Progenitor cell of endocrine pancreas (in vitro differentiated cells): ENCODE measurements at places on chromosomes 7 and 10. TPM values are rescaled to one million over a fixed set of nuclear protein-coding genes. Genes with fewer than 3 reads are reported as not detected.
A peak's percentile ranks its signal among the peaks of the same experiment; 100 is the strongest.

GRCh38 chr10:35336921-35337823 lies 863 bp downstream of the CCNY start:
- peaks cover 6% of the 10 kb centered on the region for H3K36me3 ChIP-seq
- H3K27me3 ChIP-seq = no peaks in the 10 kb centered on the region
- H3K4me3 ChIP-seq = peak overlapping the region; percentile 80

DNA sequence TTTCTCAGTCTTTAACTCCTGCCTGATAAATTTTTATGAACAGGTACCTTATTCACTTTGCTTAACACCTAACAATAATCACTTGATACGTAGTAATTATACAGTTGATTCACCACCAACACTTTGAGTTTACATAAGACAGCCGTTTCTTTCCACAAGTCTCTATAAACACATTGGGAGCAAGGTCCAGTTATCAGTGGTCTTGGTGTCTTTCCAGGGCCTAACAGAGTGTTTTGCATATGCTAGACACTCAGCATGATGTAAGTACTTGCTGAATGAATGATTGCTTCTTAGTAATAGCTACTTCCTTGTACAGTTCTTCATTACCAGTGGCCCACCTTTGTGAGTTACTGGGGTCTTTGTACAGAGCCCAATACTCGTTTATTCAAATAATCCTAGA lies 6.4 kb downstream of the CLDN12 start:
- H3K4me3 ChIP-seq = no peak overlapping the region
- H3K36me3 ChIP-seq = peaks cover 18% of the 10 kb centered on the region
- no peak overlapping the region for H3K27ac ChIP-seq
- no peaks in the 10 kb centered on the region for H3K27me3 ChIP-seq
- DNase-seq = no peak

GRCh38 chr7:99562832-99563231 lies 4.4 kb downstream of the ZNF655 start:
- no peak overlapping the region for H3K4me3 ChIP-seq
- H3K27me3 ChIP-seq = no peaks in the 10 kb centered on the region
- peaks cover 32% of the 10 kb centered on the region for H3K36me3 ChIP-seq

DNA sequence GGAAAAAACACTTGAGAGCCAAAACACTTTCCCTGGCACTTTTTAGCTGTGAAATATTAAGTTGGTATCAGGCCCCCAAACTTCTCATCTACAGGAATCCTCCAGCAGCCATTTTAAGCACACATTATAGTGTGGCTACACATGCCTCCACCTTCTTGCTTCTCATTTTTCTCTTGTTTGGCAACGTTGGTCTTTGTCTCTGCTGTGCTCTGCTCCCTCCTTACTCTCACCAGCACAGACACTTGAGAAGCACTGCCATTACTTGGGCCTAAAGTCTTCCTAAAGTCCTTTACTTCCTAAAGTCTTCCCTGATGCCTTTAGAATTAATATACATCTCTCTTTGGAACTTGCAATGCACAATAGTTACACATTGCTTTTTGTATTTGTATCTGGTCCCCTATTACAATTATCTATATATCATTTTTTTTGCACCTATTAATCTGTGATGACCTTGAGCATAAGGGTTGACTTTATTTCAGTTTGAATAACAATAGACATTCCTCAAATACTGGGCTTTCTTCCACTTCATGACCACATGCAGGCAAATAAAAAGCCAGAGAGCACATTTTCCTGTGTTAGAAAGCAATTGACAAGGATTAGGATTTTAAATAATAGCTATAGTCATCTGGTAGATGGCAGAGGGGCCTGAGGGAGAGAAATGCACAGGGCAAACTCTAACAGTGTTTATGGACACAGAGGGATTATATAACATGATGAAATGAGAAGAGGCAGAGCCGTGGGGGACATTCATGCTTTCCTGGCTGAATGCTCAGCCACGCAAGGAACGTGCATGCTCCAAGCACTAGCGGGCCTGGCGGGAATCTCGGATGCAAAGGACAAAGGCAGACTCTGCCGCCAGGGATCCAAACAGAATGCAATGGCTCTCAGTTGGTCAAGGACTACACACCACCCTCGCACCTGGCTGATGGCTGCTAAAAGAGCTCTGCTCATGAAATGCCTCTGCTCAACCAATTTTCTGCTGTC lies 99.3 kb downstream of the CDC14C start:
- H3K4me1 ChIP-seq = peaks cover 13% of the 10 kb centered on the region
- no peak overlapping the region for H3K4me3 ChIP-seq
- no peaks in the 10 kb centered on the region for H3K27me3 ChIP-seq

DNA sequence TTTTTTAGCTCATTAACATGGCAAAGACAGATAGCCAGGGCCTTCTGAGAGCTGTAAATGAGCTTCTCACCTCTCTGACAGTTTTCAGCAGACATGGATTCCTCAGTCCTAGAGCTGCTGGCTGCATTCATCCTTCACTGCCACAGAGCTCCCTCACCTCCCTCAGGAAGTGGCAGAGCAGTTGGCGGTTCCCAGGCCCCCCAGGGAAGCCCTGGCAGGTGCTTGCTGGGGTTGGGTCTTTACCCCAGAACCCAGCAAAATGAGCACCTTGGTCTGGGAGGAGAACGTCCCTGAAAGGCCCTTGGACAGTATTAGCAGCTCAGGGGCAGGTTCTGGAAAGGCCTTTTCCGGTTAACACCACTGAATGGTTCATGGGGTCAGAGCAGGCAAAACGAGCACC lies 288.0 kb downstream of the PTPRN2 start:
- no peak overlapping the region for H3K27ac ChIP-seq
- DNase-seq = no peak
- no peaks in the 10 kb centered on the region for H3K27me3 ChIP-seq
- H3K36me3 ChIP-seq = peaks cover 2% of the 10 kb centered on the region
- H3K4me1 ChIP-seq = no peaks in the 10 kb centered on the region

GRCh38 chr7:159141660-159142059 lies 3.0 kb downstream of the VIPR2 start:
- H3K36me3 ChIP-seq = no peaks in the 10 kb centered on the region
- H3K4me3 ChIP-seq = no peak overlapping the region
- peaks cover 73% of the 10 kb centered on the region for H3K27me3 ChIP-seq
- peaks cover 7% of the 10 kb centered on the region for H3K4me1 ChIP-seq

- no peaks in the 10 kb centered on the region for H3K36me3 ChIP-seq
- DNase-seq = no peak
- H3K4me3 ChIP-seq = peak overlapping the region; percentile 95
These were observed 562 bp downstream of the TMEM243 start for GRCh38 chr7:87218796-87219544.

Gene HOXA7
- 1.4 and 1.5 TPM in 2 replicates for total RNA-seq

Gene EPO
- total RNA-seq = 0.22 and 0.29 TPM in 2 replicates

Gene TMEM248
- total RNA-seq = 71.8 and 77.2 TPM in 2 replicates

Gene PCLO
- total RNA-seq = 8.9 and 11.9 TPM in 2 replicates

Gene PDIA4
- 238 TPM in 2 replicates for total RNA-seq

DNA sequence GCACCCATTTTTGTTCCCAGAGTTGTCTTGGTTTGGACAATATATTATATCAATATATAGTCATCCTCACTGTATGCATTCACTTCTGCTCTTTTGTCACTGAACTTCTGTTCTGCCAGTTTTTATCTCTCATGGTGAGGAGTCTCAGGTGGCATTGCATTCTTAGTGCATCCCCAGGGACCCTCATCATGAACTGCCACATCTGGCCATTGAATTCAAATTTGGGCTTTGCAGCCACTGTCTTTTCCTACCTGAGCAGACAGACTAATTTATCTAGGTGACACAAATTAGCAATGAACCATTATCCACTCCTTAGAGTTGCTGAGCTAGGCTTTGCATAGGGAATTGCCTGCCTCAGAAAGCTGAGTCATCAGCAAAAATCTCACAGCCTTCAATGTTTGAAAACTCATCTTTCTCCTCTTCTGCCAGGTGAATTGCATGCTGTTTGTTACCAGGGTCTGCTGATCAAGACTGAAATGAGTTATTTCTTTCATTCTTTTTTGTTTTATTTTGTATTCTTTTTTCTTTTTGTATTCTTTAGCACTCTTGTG lies 316.8 kb upstream of the MTPN start:
- H3K27ac ChIP-seq = no peak overlapping the region
- no peak for DNase-seq
- peaks cover 1% of the 10 kb centered on the region for H3K4me1 ChIP-seq
- H3K36me3 ChIP-seq = no peaks in the 10 kb centered on the region

GRCh38 chr10:29828956-29829355 lies 194.2 kb upstream of the SVIL start:
- peaks cover 6% of the 10 kb centered on the region for H3K4me1 ChIP-seq
- no peak overlapping the region for H3K4me3 ChIP-seq
- H3K27ac ChIP-seq = no peak overlapping the region
- H3K36me3 ChIP-seq = no peaks in the 10 kb centered on the region

Gene TFR2
- 0.62 and 0.93 TPM in 2 replicates for total RNA-seq

DNA sequence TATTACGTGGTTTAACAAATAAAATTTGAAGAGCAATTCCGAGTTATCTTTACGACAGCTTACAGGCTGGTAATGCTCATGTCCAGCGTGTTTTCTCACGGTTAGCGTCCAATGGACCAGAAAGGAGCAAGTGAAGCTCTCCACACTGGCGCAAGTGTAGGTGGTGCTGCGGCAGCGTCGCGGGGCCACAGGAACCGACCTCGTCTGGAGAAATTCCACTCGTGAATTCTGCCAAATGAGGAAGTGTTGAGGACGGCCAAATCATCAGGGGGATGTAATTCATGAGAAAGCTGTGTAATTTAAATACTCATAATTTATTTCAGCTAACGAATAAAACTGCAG lies 350 bp upstream of the ZNF37A start:
- no peak for DNase-seq
- peaks cover 8% of the 10 kb centered on the region for H3K4me1 ChIP-seq
- H3K4me3 ChIP-seq = peak overlapping the region; percentile 79
- H3K27ac ChIP-seq = peak overlapping the region; percentile 96

DNA sequence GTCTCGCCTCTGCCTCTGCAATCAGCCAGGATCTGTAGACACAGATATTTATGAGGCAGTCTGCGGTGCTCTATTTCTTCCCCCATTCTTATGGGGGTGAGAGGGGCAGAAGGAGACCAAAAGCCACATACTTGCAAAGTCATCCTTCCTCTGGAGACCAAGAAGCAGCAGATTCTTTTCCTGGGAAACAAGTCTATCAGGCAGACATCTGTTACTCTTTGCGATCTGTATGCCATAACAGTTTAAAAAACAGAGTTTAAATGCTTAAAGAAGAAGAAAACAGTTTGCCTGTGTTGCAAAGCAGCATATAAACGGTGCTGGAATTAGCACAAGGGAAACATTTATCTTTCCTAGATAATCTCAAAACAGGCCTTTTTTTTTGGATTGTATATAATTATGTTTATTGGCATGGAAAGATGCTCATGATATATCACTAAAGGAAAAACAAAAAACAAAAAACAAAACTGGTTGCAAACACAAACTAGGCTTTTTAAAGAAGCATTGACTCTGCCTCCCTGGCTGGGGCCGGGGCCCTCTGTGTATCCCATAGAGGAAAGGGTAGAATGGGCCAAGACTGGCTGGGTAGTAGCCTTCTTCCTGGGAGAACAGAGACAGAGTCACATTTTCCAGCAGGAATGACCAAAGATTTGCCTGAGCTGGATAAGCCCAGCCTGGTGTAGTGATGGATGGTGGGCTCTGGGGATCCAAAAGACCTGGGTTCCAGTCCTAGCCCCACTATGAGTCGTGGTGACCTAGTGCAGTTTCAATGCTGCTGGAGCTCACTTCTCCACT lies 50.4 kb downstream of the RGS10 start:
- H3K27me3 ChIP-seq = peaks cover under 1% of the 10 kb centered on the region
- H3K36me3 ChIP-seq = no peaks in the 10 kb centered on the region
- H3K27ac ChIP-seq = no peak overlapping the region
- no peaks in the 10 kb centered on the region for H3K4me1 ChIP-seq

- no peaks in the 10 kb centered on the region for H3K27me3 ChIP-seq
- H3K36me3 ChIP-seq = no peaks in the 10 kb centered on the region
- H3K4me3 ChIP-seq = no peak overlapping the region
These were observed 114.1 kb upstream of the SLC26A5 start for GRCh38 chr7:103560136-103560535.

- no peak for DNase-seq
- H3K4me1 ChIP-seq = peaks cover 6% of the 10 kb centered on the region
- H3K4me3 ChIP-seq = no peak overlapping the region
- no peak overlapping the region for H3K27ac ChIP-seq
- peaks cover 12% of the 10 kb centered on the region for H3K27me3 ChIP-seq
- no peaks in the 10 kb centered on the region for H3K36me3 ChIP-seq
These were observed 310.1 kb downstream of the WDR37 start for GRCh38 chr10:1366322-1366691.

Gene ARL3
- total RNA-seq = 24.9 and 25.0 TPM in 2 replicates

GRCh38 chr10:129046065-129046681 lies 420.9 kb upstream of the MGMT start:
- H3K36me3 ChIP-seq = no peaks in the 10 kb centered on the region
- no peaks in the 10 kb centered on the region for H3K4me1 ChIP-seq
- H3K27ac ChIP-seq = no peak overlapping the region
- DNase-seq = no peak
- peaks cover 90% of the 10 kb centered on the region for H3K27me3 ChIP-seq
- H3K4me3 ChIP-seq = no peak overlapping the region
